NCI-H1417 treated with DMSO at 0.1 percent for 48 hours (cell line): ENCODE measurements at places on chromosomes 3 and 15.
A peak's percentile ranks its signal among the peaks of the same experiment; 100 is the strongest.

DNA sequence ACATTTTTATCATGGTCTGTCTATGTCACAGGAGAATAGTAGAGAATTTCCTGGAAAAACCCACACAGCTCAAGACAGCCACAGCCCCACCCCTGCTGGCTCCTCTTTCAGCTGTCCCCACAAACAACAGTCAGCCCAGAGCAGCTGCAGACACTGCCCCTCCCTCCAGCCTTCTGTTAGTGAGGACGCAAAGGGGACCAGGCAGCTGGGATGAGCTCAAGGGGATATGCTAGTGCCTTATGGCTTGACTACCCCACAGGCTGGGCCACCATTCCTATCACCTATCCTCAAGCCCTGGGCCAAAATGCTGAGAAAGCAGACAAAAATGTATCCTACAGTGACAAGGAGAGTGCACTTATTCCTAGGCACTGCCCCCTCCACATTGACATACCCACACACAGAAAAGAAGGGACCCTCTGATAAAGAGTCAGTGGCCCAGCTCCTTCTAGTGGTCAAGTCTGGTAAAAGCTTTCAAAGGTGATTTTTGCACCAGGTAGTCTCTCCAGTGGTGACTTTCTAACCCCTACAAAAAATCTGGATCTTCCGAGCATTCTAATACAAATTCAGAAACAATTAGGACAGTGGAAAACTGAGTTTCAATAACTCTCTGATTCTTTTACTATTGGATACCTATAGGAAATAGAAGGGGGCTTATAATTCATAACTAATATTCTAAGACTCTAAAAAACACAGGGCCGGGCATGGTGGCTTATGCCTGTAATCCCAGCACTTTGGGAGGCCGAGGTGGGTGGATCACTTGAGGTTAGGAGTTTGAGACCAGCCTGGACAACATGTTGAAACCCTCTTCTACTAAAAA lies 3.0 kb upstream of the MAP1A start:
- no peak for DNase-seq

GRCh38 chr3:192747746-192748145 lies 20.4 kb upstream of the FGF12 start:
- DNase-seq: no peak

DNA sequence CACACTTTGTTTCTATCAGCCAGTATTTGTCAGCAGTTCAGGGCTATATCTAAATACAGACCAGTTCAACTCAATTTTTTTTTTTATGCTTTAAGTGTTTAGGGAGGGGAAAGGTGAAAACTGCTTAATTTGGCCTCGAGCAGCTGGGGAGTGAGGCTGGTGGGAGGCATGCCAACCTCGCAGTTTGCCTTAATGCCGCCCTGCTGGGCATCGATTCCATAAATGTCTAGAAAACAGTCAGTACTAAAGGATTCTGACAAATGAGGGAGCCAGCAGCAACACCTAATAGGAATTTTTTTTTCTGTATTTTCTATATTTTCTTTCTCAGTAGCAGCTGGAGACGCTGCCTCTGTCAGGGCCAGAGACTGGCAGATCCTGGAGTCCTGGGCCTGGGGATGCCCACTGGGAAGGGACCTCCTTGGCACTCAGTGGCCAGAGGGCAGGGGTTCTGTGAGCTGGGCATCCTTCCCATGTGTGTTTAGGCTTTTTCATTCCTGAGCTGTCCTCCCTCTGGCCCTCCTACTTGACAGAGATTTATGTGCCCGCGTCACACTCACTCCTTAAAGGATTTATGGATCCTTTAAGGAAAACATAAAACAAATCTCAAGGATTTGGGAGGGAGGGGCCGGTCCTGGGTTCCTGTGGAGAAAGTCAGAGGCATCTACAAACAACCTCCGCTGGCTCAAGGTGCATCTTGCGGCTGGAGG lies 117.8 kb downstream of the WNT5A start:
- DNase-seq: no peak

DNA sequence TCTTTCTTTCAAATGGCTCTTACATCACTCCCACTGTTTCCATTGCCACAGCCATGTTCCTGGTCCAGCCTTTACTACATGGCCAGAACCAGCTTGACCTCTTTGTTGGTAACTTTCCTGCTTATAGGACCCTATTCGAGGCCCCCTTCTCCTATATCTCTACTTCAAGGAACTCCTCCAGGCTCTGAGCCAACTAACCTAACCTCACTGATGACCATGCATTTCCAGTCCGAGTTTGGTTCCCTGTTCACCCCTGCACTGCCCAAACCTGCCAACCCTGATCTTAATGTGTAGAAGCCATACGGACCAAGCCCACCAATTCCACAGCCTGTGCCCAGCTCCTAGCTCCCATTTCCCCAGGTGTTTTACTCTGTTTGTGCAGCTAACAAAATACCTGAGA lies 38.4 kb upstream of the TIPARP start:
- no peak for DNase-seq

DNA sequence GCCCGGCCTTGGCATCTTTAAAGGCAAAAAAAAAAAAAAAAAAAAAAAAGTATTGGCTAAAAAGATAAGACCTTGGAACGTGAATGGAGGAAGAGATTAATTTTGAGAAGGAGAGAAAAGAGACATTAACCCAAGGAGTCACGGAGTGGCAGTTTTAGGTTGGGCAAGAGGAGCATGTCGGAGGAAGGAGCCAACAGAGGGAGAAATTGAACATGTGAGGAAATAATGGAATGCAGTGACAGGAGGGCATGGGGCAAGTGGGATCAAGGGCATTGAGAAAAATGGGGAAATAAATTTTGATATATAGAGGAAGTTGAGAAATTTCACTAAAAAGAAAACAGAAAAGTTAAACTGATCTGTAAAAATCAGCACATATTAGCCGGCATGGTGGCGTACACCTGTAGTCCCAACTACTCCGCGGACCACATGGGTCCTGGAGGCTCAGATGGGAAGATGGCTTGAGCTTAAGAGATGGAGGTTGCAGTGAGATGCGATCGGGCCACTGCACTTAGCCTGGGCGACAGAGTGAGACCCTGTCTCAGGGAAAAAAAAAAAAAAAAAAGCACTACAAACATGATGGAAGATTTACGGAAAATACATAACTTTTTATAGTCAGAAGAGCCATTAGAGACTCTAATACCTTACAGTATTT lies 1.2 kb downstream of the HAUS2 start:
- no peak for DNase-seq

DNA sequence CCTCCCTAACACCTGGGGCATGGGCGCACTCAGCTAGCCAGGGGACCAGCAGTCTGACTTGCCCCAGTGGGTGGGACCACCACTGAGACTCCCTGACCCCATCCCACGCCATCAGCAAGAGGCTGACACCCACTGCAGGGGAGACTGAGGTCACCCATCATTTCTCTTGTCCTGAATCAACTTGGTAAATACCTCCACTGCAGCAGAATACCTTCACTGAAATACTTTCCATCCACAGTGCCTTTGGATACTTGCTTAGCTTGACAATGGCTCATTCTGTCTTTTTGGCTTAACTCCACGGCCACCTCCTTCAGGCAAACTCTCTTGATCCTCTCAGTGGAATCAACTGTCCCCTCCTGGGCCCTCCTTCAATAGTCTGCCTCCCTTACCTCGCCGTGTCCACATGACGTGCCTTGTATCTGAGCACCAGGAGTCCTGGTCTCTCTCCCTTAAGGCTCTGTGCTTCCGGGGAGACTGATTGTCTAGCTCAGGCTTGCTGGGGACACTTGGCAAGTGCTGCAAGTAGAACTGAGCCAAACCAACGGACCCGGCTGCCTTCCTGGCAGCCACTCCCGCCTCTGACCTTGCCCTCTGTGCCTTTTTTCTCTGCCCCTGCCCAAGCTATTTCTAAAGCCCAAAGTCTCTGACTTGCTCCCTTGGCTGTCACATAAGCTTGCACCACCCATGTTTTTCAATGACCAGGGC lies 119.1 kb downstream of the ADCY5 start:
- DNase-seq: no peak

GRCh38 chr15:36755341-36756000 lies 176.0 kb downstream of the CDIN1 start:
- DNase-seq: peak; percentile 99

GRCh38 chr3:53616321-53616720 lies 121.9 kb downstream of the CACNA1D start:
- DNase-seq: no peak

- DNase-seq: no peak
Observed at GRCh38 chr15:32700501-32701150, 17.2 kb upstream of the GREM1 start.

DNA sequence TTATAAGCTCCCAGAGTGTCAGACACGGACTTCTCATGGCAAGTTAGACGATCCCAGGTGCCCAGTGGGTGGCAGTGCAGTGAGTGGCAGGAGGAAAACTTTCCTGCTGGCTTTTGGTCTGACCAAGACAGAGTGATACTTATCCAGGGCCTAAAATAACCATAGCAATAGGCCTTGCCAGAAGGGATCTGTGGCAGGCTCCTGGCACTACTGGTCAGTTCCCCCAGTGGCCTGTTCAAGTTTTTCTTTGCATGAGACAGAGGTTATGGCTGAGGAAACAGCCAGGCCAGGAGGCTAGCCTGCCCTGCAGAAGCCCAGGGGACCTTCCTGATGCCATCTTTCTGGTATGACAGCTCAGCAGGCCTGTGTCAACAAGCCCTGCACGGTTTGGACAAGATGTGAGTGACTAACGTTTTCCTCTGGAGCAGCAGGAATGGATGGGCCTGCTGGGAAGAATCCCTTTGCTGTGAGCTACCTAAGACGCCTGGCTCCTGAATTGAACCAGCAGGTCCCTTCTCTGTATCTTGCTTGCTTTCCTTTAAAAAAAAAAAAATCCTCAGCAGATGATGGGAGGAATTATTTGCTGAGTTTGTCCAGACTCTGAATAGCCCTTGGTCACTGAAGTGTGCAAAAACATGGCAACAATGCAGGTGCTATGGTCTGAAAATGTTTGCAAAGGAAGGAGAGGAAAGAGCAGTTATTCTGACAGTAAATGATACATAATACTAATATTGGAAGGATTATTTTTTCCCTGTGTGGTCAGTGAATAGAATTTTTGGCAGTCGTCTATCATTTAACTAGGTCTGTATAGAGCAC lies 18.0 kb downstream of the SCG5 start:
- DNase-seq: peak; percentile 33

DNA sequence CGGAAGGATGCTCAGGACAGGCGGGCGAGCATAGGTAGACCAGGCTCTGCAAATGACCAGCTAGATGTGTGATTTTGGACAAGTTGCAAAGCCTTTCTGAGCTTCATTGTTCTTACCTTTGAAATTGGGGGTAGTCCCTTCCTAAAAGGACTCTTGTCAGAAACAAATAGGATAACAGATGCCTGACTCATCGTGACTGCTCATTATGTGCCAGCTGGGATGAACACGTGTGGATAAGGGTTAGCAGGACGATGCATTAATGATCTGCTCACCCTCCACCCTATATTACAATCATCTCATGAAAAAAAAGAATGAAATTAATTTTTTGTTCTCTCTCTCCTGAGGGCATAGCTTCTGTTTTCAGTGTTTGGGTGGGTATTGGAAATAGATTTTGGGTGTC lies 223.4 kb downstream of the NR2F2 start:
- DNase-seq: no peak

DNA sequence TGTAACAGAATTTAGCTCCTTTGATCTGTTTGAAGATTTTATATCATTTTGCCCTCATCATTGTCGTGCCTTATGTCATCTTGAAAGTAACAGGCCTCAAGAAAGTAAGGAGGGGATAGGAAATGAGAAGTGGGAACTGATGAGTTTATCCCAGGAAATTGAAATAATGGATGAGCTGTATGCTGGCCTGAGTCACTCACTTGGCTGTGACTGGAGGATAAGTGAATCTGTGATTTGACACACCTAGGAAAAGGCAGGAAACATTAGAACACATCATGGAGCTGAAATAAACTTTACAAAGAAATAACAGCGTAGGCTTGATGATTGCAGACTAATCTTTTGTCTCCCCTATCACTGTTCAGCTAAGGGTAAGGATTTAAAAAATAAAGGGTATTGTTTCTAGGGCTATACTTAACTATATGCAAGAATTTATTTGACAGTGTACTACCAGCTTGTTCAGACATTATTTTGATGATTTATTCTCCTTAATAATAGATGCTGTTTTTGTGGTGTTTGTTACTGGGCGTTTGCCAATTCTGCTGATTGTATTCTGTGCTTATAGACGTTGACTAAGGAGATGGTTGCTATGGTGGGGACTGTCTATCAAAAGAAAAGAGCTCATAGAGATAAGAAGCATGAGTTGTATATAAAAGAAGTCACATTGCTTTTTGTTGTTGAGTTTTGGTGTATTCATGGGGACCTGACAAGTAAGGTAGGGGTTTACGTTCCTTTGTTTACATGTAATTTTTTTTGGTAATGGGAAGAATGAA lies 105.6 kb upstream of the ROPN1 start:
- DNase-seq: peak; percentile 36

GRCh38 chr3:53269888-53270880 lies 14.4 kb upstream of the TKT start:
- no peak for DNase-seq

DNA sequence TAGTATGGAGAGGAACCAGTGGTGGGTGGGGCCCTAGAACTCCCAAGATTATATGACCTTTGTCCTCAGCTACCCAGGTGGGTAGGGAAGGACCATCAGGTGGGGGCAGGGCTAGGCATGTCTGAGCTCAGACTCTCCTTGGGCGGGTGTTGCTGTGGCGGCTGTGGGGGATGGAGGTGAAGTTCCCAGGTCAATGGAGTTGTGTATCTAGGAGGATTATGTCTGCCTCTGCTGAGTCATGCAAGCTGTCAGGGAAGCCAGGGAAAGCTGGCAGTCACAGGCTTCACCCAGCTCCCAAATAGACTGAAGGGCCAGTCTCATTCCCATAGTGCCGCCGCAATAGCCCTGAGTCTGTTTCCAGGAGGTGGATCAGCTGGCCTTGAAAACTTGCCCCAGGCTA lies 139.7 kb upstream of the CFAP20DC start:
- DNase-seq: no peak

- DNase-seq: no peak
Observed at GRCh38 chr3:65665915-65666314, 372.8 kb downstream of the MAGI1 start.

DNA sequence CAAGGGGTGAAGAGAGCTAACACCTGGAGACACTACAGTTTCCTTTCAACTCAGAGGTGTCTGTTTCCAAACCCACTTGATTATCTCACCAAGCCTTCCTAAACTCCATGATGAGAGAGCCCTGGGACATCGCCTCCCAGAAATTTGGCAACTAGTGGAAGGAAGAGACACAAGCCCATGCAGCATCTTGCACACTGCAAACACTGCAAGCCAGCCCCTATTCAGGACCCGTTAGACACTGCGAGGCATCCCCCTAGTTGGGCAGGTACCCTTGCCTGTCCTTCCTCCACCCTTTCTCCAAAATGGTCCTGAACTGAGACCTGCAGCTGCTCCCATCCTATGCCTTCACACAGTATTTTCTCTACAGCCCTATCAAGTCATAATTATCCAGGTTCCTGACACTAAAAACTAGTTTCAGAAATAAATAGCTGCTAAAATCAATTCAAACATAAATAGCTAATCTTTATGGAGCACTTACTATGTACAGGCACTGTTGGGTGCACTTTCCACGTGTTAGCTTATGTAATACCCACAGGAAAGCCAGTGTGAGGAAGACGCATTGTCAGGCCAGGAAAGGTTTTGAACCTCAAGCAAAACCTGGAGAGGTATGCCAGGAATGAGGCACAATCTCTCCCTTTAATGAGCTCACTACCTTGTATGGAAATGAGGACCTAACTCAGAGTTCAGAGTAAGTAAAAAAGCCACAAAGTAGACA lies 2.8 kb downstream of the MAGI1 start:
- no peak for DNase-seq
